Caco-2 (cell line): ENCODE measurements at places on chromosomes 6 and 20. TPM values are rescaled to one million over a fixed set of nuclear protein-coding genes. Genes with fewer than 3 reads are reported as not detected.
A peak's percentile ranks its signal among the peaks of the same experiment; 100 is the strongest.

- no peak for DNase-seq
- no peaks in the 10 kb centered on the region for H3K4me1 ChIP-seq
- no peak overlapping the region for H3K27ac ChIP-seq
- no peaks in the 10 kb centered on the region for H3K36me3 ChIP-seq
- no peak overlapping the region for H3K4me3 ChIP-seq
These were observed 33.4 kb upstream of the MRGBP start for GRCh38 chr20:62762801-62763368.

The PBOV1 gene
- total RNA-seq, result not detected in 2 replicates

- H3K27me3 ChIP-seq, result no peaks in the 10 kb centered on the region
- no peak overlapping the region for H3K4me3 ChIP-seq
- peaks cover 13% of the 10 kb centered on the region for H3K4me1 ChIP-seq
- H3K36me3 ChIP-seq, result no peaks in the 10 kb centered on the region
These were observed 132.5 kb downstream of the ZFAND3 start for GRCh38 chr6:37952027-37952426.

DNA sequence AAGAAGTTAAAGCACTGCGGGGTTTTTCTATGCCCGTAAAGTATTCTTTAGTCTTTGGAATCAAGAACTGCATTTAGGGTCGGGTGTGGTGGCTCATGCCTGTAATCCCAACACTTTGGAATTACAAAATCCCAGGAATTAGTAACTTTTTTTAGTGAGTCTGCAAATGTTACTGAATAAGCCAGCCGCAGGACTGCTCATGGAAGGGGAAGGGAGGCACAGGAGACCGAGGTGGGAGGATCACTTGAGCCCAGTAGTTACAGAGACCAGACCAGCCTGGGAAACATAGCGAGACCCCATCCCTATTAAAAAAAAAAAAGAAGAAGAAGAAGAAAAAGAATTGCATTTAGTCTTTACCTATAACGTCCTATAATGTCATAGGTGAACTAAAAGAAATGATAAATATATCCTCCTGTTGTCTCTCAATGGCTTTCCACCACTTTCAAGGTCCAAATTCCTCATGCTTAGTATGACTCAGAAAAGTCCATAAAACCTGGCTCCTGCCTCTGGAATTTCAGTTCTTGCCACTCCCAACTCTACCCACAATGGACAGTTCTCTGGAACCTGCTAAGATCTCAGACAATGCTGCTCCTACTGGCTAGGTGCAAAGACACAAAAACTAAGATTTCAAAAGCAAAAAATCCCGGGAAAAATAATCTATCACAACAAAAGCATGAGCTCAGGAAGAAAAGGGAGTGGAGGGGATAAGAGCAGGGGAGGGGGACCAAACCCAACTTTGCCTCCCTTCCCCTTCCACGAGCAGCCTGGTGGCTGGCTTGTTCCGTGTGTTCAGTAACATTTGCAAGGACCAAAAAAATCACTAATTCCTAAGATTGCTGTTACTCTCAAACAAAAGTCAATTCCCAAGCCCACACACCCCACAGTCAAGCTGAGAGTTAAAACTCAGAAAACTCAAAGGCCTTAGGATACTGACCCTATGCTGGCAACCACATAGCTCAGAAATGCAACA is 39.0 kb downstream of the B4GALT5 start:
- no peaks in the 10 kb centered on the region for H3K27me3 ChIP-seq
- DNase-seq, result peak; percentile 92
- H3K27ac ChIP-seq, result peak overlapping the region; percentile 98
- H3K36me3 ChIP-seq, result no peaks in the 10 kb centered on the region
- H3K4me1 ChIP-seq, result peaks cover 89% of the 10 kb centered on the region
- H3K4me3 ChIP-seq, result peak overlapping the region; percentile 15

- H3K27ac ChIP-seq, result no peak within 1 kb of the TSS
- no peaks in the 10 kb centered on the region for H3K4me1 ChIP-seq
- no peaks in the 10 kb centered on the region for H3K27me3 ChIP-seq
- DNase-seq, result peak; percentile 18
- H3K36me3 ChIP-seq, result no peaks in the 10 kb centered on the region
These were observed at the start of gene KIAA0408 for GRCh38 chr6:127459231-127459641. Gene KIAA0408, minus strand, starts transcription at chr6:127459389. Its CDS starts 5,408 bp downstream, at chr6:127453981.

The FOXC1 gene
- total RNA-seq, result 6.8 and 7.1 TPM in 2 replicates

DNA sequence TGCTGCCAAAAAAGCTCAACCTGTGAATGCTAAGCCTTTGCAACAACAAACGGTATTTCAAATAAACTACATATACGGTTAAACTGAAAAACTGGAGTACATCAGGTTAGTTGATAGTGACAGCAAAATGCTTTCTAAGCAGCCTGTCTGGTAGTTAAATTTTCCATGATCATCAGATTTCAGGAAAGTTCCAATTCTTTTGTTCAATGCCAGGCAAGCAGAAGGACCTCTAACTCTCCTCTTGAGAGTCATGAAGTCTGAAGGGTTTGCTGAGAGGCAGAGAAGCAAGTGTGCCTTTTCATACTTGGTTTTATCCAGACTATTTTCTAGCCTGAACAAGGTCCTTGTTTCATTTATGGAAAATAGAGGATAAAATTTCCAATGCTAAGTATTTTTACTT is 4.5 kb downstream of the FLRT3 start:
- H3K4me3 ChIP-seq, result no peak overlapping the region
- no peaks in the 10 kb centered on the region; the same call in 1 of the 2 replicates for H3K4me1 ChIP-seq
- H3K36me3 ChIP-seq, result no peaks in the 10 kb centered on the region; the same call in 1 of the 2 replicates
- DNase-seq, result no peak
- H3K27ac ChIP-seq, result peak overlapping the region; percentile 69

The SRMS gene
- total RNA-seq, result not detected in 2 replicates

DNA sequence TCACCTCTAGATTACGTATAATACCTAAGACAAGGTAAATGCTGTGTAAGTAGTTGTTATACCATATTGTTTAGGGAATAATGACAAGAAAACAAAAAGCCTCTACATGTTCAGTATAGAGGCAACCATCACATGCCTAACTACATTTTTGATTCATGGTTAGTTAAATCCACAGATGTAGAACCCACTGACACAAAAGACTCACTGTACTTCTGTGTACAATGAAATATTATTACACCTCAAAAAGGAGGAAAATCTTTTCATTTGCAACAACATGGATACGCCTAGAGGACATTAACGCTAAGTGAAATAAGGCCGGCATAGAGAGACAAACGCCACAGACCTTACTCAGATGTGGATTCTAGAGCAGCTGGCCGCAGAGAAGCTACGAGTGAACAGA is 50.5 kb downstream of the NINL start:
- no peaks in the 10 kb centered on the region for H3K27me3 ChIP-seq
- no peak for DNase-seq
- no peaks in the 10 kb centered on the region for H3K36me3 ChIP-seq
- no peak overlapping the region for H3K4me3 ChIP-seq

DNA sequence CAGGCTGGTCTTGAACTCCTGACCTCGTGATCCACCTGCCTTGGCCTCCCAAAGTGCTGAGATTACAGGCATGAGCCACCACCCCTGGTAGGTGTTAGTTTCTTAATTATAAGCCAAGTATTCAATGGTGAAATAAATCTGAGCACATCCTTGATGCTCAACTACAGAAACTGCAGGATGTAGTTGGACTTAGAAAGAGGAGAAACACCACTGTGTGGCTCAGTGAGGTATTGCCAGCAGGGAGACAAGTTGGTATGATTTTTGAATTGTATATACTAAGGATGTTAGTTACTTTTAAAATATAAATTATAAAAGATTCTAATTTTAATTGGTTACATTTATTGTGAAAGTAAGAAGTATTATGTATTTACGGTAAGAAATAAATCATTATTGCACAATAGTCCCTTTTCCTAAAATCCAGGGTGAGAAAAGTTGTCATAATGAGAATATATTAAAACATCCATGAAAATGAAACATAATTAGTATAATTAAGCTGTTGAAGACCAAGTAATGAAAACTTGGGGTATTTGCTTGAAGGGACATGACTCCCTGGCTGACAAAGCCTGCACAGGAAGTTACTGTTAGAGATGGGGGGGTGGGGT is 17.6 kb downstream of the SLC18B1 start:
- no peaks in the 10 kb centered on the region for H3K27me3 ChIP-seq
- no peak for DNase-seq
- no peak overlapping the region for H3K4me3 ChIP-seq
- H3K4me1 ChIP-seq, result no peaks in the 10 kb centered on the region
- no peaks in the 10 kb centered on the region for H3K36me3 ChIP-seq

- H3K4me3 ChIP-seq, result no peak overlapping the region
- no peak for DNase-seq
- H3K27me3 ChIP-seq, result no peaks in the 10 kb centered on the region
- no peak overlapping the region for H3K27ac ChIP-seq
These were observed 18.7 kb downstream of the CDS2 start for GRCh38 chr20:5145365-5146098.

DNA sequence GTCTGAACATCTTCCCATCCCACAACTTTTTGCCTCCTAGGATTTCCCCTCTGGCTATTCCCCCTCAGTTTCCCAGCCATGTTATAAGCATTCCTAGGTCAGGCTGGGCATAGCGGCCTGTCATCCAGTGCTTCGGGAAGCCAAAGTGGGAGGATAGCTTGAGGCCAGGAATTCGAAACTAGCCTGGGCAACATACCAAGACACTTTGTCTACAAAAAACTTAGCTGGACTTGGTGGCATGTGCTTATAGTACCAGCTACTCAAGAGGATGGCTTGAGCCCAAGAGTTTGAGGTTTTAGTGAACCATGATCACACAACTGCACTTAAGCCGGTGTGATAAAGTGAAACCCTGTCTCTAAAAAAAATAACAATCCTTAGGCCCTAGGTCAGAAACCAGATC is 447.4 kb downstream of the KIF16B start:
- H3K4me3 ChIP-seq, result no peak overlapping the region
- H3K36me3 ChIP-seq, result no peaks in the 10 kb centered on the region

The SLC22A7 gene
- total RNA-seq, result not detected in 2 replicates

GRCh38 chr6:133953634-133954415 is 801 bp downstream of the TBPL1 start:
- H3K36me3 ChIP-seq, result no peaks in the 10 kb centered on the region
- peaks cover 5% of the 10 kb centered on the region; the same call in 1 of the 2 replicates for H3K4me1 ChIP-seq

DNA sequence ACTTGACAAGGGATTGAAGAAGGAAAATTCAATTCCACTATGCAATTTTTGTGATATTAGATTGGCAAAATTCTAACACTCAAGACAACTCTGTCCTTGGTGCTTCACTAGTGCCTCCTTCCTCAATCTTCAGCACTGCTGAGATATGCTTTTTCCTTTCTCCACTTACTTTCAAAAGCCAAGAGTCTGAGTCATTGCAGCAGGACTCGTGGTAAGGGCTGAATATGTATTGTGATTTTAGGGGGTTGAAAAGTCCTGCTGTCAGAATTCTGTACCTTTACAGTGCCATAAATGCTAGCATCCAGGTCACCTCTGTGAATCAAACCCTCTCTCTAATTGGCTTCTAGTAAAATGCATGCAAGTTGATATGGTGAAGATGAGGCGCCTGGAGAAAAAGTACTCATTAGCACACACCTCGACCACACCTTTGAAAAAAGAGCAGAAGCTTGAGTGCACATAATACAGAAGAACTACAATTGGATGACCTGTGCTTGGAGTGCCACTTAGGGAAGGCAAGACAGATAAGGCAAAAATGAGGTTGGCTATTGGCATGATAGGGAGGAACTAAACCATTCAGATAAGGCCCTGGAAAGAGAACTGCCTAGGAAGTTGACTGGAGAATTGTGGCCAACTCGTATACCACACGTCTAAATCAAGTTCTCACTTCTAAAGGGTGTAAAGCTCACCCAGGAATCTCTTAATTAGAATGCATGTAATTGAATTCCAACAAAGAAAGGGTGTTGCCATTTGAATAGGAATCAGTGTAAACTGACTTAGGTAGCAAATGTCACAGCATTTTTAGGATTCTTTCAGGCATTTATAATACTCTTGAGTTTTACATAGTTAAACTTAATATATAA is 43.6 kb upstream of the FAM83B start:
- H3K27ac ChIP-seq, result peak overlapping the region; percentile 33
- no peak overlapping the region for H3K4me3 ChIP-seq
- H3K36me3 ChIP-seq, result no peaks in the 10 kb centered on the region
- peaks cover 28% of the 10 kb centered on the region for H3K4me1 ChIP-seq
- H3K27me3 ChIP-seq, result no peaks in the 10 kb centered on the region
- no peak for DNase-seq

DNA sequence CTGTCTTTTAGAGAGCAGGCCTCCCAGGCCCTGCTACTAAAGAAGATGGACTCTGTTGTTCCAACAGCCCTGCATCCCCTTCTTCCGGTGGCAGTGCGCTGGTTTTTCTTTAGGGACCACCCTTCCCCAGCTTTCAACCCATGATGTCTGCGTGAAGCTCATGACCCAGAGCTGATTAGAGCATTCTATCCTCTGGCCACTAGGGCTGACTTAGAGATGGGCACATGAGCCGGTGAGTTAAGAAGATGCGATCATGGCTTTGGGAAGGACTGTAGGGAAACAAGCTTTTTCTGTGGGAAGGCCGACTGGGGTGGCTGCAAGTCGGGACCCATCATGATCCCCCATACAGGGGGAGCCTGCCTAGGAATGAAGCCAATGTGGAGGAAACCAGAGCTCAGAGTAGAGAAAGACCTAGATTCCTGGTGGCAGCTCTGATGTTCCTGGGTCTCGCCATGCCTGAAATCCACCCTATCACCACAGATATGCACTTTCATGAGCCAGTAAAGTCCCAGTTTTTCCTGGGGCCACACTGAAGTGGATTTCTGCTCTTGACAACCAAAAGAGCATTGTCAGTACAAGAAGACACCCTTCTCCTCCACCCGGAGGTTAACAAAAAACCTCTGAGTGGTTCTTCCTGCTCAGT is 29.1 kb upstream of the STX16 start:
- no peaks in the 10 kb centered on the region for H3K36me3 ChIP-seq
- no peaks in the 10 kb centered on the region for H3K27me3 ChIP-seq
- no peak overlapping the region for H3K27ac ChIP-seq
- H3K4me3 ChIP-seq, result no peak overlapping the region
- DNase-seq, result no peak
- H3K4me1 ChIP-seq, result no peaks in the 10 kb centered on the region; the same call in 1 of the 2 replicates

- no peaks in the 10 kb centered on the region for H3K27me3 ChIP-seq
- H3K4me3 ChIP-seq, result no peak overlapping the region
- no peak for DNase-seq
- no peak overlapping the region for H3K27ac ChIP-seq
These were observed 413.5 kb downstream of the CDC5L start for GRCh38 chr6:44800784-44801592.

The CD83 gene
- 0.77 and 1.0 TPM in 2 replicates for total RNA-seq

The KIAA0408 gene
- not detected in 2 replicates for total RNA-seq

DNA sequence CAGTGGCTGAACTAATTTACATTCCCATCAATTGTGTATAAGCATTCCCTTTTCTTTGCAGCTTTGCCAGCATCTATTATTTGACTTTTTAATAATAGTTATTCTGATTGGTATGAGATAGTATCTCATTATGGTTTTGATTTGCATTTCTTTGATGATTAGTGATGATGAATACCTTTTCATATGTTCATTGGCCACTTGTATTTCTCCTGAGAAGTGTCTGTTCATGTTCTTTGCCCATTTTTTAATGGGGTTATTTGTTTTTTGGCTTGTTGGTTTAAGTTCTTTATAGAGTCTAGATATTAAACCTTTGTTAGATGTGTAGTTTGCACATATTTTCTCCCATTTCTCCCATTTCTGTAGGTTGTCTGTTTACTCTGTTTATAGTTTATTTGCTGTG is 16.6 kb downstream of the CENPW start:
- H3K27ac ChIP-seq, result no peak overlapping the region
- no peaks in the 10 kb centered on the region for H3K4me1 ChIP-seq
- no peak for DNase-seq
- H3K36me3 ChIP-seq, result no peaks in the 10 kb centered on the region
- no peaks in the 10 kb centered on the region for H3K27me3 ChIP-seq
